ENCODE measurements at places on chromosomes 4 and X.
A peak's percentile ranks its signal among the peaks of the same experiment; 100 is the strongest.

DNA sequence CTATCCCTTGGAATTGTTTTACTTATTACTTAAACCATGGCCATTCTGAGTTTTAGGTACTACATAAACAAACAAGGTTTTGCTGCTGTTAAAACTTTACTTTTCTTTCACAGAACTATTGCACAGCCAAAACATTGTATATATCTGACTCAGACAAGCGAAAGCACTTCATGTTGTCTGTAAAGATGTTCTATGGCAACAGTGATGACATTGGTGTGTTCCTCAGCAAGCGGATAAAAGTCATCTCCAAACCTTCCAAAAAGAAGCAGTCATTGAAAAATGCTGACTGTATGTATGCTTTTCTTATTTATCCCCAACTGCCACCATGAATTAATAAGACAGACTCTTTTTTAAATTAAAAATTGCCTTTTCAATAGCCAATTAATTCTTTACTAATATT lies 69.8 kb downstream of the CCKAR start:
- DNase-seq: no peak

DNA sequence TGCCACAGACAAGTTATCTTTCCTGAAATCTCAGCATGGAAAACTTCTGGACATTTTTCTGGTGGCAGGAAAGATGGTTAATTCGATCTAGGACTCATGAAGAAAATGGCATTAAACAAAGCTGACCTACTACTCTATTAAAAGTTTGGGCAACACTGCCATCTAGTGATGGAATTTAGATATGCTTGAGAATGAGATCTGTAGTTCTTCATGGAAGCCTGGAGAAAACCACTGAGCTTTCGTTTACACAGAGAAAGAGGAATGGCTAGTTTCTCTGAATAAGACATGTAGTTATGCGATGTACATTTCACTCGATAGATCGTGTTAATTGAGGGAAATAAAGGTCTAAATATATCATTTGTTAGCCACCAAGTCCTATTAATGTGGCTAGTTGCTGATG lies 51.7 kb upstream of the CHRDL1 start:
- no peak for DNase-seq

- DNase-seq: no peak
Observed at GRCh38 chr4:6901669-6902317, 7.8 kb upstream of the TBC1D14 start.

DNA sequence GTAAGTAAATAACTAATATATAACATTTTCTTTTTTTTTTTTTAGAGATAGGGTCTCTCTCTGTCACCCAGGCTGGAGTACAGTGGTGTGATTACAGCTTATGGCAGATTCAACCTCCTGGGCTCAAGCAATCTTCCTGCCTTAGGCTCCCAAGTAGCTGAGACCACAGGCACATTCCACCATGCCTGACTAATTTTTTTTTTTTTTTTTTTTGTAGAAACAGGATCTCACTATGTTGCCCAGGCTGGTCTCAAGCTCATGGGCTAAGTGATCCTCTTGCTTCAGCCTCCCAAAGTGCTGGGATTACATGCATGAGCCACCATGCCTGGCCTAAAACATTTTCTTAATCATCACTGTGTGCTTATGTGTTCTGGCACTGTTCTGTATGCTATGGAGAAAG lies 32.8 kb downstream of the MGARP start:
- DNase-seq: no peak

- no peak for DNase-seq
Observed at GRCh38 chr4:38510201-38510600, 153.8 kb upstream of the KLF3 start.

DNA sequence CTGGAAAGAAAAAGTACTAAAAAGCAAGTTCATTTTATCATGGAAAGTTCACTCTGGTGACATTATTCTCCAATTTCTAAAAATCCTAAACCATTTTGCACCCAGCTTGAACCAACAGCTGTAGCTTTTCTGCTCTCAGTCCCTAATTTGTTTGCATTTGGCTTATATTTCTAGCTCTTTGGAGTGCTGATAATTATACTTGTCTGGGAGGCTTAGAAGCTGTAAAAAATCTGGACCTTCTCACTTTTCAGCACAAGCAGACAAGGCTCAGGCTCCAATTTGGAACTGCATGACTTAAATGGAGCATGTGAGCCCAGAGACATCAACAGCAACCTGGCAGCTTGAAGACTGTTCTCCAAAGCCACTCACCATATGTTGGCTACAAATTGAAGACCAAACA lies 170.9 kb upstream of the PCDH18 start:
- no peak for DNase-seq

- DNase-seq: no peak
Observed at GRCh38 chr4:35925806-35926205, 318.5 kb downstream of the ARAP2 start.

DNA sequence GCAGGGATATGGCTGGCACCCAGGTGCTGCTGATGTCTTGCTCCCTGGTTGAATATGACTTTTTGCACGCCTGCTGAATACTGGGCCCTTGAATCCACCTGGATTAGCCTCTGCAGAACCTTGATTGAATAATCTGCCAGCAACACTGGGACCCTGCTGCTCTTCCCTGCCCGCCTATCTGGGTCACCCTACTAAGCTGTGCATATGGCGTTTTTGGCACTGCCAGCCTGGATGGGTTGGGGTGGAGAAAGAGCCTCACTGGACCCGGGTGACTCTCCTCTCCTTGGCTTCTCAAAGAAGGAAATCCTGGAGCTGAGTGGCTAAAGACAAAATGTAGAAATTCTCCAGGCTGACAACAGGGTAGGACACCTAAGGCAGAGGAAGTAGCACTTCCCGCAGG lies 100.0 kb downstream of the MAOA start:
- no peak for DNase-seq

GRCh38 chr4:81237791-81238190 lies 22.8 kb upstream of the PRKG2 start:
- no peak for DNase-seq

DNA sequence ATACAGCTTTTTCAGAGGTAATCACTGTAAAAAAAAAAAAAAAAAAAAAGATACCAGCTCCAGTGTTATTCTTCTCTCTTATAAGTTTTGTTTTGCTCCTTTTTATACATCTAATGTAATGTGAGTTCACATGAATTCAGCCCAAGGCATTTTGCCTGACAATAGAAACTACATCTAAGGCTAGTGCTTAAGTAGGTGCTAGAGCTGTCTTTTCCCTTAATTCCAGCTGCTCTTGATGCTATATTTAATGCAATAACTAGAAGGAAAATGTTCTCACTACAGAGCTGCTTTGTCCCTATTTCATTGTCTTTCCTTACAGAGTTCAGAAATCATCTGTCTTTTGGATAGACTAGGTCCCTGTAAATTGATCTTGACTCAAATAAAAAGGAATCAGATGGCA lies 150.1 kb downstream of the NAA11 start:
- DNase-seq: no peak

DNA sequence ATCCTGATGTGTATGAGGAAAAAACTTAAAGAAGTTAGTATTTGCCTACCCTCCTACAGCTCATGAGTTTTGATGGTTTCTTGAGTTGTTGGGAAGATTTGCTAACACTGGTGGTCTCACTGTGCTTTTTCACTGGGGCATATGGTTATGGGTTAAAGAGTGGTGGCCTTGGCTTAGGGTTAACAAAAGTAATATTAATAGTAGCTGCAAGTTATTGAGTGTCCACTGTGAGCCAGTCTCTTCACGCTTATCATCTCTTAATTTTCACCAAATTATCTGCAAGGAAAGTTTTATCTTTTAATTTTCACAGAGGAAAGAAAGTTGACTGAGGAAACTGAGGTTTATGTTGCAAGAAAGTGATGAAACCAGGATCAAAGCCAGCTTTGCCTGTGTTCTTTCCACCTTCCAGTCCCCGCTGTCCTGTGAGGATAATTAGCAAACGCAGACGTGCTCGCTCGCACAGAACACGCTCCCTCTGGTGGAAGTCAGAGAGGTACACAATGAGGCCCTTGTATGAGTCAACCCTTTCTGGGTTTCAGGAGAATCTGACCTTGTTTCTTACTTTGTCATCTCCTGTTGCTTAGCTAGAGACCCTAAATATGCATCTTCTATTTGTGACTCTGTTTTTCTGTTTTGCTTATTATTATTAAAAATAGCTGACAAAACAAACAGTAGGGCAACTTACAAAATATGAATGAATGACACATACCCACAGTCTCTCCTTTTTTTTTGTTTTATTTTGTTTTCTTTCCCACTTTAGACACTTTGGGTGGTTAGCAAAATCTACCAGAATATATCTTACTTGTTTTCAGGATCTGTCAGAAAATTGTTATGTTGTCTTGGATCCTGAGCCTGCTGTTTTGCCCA lies 94.3 kb downstream of the DDIT4L start:
- DNase-seq: peak; percentile 91

GRCh38 chrX:1779626-1780025 lies 164.8 kb downstream of the ASMT start:
- no peak for DNase-seq

- no peak for DNase-seq
Observed at GRCh38 chrX:111005166-111005565, 90.8 kb upstream of the PAK3 start.

- DNase-seq: no peak
Observed at GRCh38 chrX:111009256-111009655, 86.7 kb upstream of the PAK3 start.

Measured in lower leg skin (tissue), 4 donors.